Naive B cell (primary cell): ENCODE measurements at places on chromosomes 4 and X. TPM values are rescaled to one million over a fixed set of nuclear protein-coding genes. Genes with fewer than 3 reads are reported as not detected.

The CRLF2 gene
- polyA plus RNA-seq: not detected

The GPC4 gene
- polyA plus RNA-seq: 1.3 TPM

The TKTL2 gene
- polyA plus RNA-seq: not detected

The RAB40A gene
- polyA plus RNA-seq: not detected

The LDOC1 gene
- polyA plus RNA-seq: 33.1 TPM

DNA sequence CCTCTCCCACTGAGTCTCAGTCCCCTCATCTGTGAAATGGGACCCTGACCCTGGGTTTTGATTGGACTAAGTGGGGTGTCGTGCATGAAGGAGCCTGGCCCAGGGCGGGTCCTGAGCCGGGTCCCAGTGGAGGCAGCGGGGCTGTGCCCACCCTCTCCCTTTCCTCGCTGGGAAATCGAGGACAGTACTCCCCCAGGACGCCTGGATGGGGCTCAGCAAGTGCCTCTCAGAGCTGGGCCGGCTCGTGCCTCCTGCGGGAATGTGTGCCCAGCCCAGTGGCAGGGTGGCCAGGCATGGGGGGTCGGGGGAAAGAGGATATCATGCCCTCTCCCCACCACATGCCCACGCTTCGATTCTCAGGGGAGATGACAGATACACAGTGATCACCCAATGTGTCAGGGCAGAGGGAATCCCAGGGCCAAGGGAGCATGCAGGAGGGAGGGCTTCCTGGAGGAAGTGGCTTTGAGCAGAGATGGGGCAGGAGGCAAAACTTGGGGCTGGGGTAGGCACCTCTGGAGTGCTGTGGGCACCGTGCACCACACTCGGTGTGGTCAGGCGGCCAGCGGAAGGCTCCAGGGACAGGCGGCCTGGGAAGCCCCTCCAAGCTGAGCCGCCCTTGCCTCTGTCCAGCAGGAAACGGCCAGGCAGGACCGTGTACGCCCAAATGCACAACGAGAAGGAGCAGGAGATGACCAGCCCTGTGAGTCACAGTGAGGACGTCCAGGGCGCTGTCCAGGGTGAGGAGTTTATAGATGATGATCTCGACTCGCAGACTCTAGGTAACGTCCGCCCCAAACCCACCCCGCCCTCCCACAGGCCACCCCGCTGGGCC lies 203.0 kb downstream of the AFAP1 start:
- no peak for DNase-seq

DNA sequence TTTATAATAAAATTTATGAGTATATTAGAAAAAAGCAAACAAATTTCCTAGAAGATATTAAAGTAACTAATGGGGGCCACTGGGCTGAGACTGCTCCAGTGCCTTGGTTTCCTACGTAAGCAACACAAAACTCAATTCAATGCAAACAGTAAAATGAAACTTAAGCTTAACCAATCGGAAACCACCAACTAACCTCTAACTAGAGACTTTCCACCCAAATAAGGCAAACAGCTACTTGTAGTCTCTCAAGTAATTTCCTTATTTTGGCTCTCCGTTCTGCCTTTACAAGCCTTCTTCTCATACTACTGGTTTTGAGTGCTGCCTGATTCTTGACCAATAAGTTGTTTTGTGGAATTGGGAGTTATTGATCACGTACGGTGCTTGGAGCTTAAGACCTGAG lies 167.3 kb upstream of the VEGFC start:
- no peak for DNase-seq

DNA sequence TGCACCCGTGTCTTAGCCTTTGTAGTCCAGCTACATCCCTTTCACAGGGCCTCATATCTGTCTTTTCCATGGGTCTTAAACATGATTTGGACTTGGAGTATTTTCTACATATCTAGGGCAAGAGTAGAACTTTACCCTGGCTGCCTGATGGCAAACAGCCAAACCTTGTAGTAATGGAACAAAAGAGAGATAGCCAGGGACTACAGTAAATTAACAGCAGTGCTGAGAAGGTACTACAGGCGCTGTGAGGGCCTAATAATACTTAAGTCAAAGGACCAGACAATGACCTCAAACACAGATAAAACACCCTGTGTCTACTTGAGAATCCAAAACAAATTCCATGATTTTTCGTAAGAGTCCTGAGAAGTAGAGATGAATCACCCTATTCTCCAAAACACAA lies 111.0 kb upstream of the WDR17 start:
- DNase-seq: no peak

DNA sequence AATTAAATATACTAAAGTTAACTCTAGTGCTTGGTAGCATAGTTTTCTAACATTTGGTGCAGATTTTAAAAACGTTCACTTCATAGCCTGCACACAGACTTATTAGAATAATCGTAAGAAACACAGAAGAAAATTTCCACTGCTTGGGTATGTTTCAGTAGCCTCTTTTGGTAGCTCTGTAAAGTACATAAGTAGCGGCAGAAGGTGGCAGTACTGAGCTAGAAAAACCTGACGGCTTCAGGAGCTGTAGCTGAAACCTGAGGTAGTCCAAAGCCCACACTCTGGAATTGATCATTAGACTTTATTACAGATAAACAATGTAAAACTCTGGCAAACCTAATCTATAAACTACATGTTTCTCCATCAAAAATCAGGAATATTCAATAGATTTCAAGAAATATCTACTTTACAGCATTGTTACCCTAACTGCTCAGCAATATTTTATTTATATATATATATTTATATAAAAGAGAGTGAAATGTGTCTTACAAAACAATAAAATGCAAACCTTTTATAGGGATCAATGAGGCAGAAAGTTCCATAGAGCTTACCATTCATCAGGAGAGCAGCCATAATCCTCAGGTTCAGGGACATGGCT lies 88.2 kb downstream of the ATP8A1 start:
- peak; percentile 48 for DNase-seq

- no peak for DNase-seq
These were observed 33.0 kb upstream of the TTC29 start for GRCh38 chr4:146978641-146979040.

- DNase-seq: no peak
These were observed 80.3 kb downstream of the LNX1 start for GRCh38 chr4:53511014-53511413.

DNA sequence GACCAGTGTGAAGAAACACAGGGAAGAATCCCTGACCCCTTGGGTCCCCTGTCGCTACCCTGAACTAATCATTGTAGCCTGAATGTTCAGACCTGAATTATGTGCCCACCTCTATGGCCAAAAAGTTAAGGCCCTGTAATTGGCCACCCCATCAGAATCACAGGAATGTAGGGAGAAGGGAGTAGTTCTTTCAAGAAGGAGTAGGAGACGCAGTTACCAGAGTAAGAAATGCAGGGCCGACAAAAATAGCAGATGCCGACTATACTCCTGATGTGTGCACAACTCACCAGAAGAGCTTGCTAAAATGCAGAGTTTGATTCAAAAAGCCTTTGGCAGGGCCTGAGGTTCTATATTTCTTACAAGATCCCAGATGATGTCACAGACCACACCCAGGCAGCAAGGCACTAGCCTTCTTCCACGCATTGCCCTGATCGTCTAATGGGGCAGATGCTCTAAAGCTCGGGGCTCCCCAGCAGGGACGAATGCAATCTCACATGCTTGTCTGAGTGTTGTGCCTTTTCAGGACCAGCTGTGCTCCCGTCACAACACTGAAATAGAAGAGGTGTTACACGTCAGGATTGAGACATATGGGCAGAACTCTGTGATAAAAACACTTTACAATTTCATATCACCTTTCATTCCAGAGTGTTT lies 161.0 kb upstream of the FAM241A start:
- no peak for DNase-seq

DNA sequence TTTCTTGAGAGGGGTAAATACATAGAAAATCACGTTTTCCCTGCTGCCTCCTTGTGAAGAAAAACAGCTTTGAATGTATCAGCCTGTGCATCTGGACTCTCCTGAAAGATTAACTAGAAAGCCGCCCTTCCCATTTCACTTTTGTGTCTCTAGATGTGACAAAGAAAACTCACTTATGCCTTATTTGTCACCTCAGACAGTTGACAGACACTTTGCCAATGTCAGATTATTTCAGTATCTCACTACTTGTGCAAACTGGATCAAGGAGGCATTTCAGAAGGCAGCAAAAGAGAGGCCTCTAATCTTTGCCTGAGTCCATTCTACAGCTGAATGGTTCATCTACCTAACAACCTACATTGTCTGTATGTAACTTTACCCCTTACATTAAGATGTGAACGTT lies 754.9 kb downstream of the RPA4 start:
- DNase-seq: no peak
